NCI-H2171 treated with DMSO at 0.1 percent for 48 hours (cell line): ENCODE measurements at places on chromosomes 4 and X.
A peak's percentile ranks its signal among the peaks of the same experiment; 100 is the strongest.

- peak; percentile 52 for DNase-seq
Observed at GRCh38 chr4:88897180-88897579, 159.8 kb downstream of the FAM13A start.

- no peak for DNase-seq
Observed at GRCh38 chr4:99855678-99856077, 38.5 kb downstream of the LAMTOR3 start.

- DNase-seq, result no peak
Observed at GRCh38 chrX:148979786-148980185, 479.4 kb downstream of the AFF2 start.

DNA sequence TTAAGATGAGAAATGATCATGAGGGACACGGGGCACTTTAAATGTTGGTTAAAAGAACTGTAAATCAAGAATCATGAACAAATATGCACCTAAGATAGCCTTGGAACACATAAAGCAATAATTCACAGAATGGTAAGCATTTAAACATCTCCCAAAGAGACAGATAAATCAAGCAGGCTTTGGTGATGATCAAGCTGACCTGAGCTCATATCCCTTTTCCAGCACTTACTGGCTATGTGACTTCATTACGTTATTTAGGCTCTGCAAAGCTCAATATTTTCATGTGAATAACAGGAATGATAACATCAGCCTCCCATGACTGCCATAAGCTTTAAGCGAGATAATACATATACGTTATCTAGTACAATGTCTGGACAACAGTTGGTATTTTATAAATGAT, 54.9 kb downstream of the CHRNA9 start:
- DNase-seq, result no peak

- DNase-seq, result no peak
Observed at GRCh38 chr4:55921093-55921492, 27.7 kb upstream of the CEP135 start.

DNA sequence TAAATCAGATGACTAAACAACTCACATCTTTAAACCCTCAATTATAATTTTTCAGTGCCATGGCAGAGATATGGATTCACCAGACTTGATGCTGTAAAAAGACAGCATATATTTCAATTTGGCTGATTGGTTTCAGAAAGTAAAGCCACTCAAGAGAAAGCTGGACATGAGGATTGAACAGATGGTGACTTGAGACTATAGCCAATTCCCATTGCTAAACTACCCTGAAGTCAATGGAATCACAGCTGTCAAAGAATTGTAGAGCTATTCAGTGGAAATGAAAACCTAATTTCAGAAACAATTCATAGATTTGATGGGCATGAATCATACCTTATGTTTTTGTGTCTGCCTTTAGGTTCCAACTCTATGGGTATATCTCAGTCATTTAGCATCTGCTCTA, 510.6 kb upstream of the BOD1L1 start:
- no peak for DNase-seq

DNA sequence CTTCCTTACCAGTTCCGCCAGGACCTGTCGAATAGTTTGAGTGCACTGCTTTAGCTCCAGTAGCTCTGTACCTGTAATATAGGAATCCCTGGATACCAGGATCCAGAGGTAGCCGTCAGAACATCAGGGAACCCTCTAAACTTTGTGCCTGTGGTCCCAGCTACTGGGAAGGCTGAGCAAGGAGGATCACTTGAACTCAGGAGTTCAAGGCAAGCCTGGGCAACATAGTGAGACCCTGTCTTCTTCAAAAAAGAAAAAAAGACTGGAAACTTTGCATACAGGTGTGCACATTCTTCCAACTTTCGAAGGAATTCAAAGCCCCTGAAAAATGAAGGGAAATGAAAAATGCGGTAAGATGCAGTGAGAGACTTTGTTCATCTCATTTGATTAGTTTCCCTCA, 32.6 kb upstream of the FAM193A start:
- DNase-seq, result no peak

DNA sequence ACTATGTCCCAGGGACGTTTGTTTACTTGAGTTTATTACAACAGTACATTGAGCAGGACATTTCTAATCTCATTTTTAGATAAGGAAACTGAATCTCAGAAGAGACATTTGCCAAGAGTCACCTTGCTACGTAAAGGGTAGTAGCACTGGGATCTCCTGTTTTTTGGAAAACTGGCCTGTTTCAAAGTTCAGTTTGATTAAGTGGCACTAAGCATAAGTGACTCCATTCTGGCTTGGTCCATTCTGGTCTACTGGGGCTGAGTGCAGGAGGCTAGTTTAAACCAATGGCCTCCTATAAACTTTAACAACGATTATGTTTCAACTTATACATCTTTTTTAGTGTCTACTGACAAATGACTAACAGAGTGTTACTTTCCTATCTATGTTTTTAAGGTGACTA, 382.5 kb downstream of the ANKRD50 start:
- DNase-seq, result no peak

- DNase-seq, result peak; percentile 66
Observed at GRCh38 chr4:79576429-79576753, 168.4 kb upstream of the GK2 start.

- no peak for DNase-seq
Observed at GRCh38 chrX:72020204-72020603, 109.6 kb downstream of the NHSL2 start.

GRCh38 chr4:16759931-16760582, 138.4 kb downstream of the LDB2 start:
- DNase-seq, result no peak

GRCh38 chr4:17368408-17368807, 143.5 kb downstream of the QDPR start:
- no peak for DNase-seq

- DNase-seq, result peak; percentile 36
Observed at GRCh38 chrX:135185795-135186443, 14.7 kb upstream of the CT55 start.

DNA sequence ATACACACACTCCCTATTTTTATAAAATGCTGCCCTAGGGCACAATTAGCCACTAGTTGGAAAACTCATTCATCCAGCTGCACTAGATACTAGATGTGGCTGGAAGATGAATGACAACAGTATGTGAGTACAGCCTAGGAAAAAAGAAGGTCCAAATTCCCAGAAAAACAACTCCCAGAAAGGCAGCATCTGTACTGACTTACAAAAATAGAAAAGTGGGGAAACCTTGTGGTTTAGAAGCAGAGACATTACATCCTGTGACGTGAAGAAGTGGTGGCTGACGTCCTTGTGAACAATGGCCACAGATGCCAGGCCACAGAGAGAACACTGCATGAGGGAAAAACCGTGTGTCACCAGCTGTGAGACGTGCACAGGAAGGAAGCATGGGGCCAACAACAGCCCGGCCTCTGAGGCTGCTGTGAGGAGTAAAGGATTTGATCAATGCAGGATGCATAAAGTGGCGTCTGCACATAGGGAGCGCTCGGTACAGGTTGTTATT, 81.2 kb downstream of the SPRY1 start:
- no peak for DNase-seq
